Activated CD4-positive, alpha-beta T cell treated with anti-CD3 and anti-CD28 coated beads for 4 hours (primary cell): ENCODE measurements at places on chromosomes 3 and 15.
A peak's percentile ranks its signal among the peaks of the same experiment; 100 is the strongest.

- peak; percentile 24 for DNase-seq
These were observed 210.4 kb downstream of the NECTIN3 start for GRCh38 chr3:111282024-111282423.

DNA sequence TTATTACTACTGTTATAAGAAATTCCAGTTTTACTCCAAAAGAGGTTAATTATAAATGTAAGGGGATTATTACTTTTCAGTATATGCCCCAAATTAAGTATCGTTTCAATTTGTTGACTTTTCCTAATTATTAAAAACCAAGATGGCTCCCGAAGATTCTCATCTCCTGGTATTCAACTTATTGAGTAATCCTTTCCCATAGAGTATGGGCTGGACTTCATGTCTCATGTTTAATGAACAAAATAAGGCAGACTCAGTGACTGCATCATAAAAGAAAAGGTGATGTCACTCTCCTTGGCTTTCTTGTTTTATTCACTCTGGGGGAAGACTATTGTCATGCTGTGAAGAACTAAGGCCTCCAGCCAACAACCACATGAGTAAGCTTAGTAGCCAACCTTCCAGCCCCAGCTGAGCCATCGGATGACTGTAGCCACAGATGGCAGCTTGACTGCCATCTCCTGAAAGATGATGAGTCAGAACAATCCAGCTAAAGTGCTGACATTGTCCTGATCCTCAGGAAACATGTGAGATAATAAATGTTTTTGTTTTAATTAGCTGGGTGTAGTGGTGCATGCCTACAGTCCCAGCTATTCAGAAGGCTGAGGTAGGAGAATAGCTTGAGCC is 17.3 kb downstream of the IGF2BP2 start:
- DNase-seq: no peak

DNA sequence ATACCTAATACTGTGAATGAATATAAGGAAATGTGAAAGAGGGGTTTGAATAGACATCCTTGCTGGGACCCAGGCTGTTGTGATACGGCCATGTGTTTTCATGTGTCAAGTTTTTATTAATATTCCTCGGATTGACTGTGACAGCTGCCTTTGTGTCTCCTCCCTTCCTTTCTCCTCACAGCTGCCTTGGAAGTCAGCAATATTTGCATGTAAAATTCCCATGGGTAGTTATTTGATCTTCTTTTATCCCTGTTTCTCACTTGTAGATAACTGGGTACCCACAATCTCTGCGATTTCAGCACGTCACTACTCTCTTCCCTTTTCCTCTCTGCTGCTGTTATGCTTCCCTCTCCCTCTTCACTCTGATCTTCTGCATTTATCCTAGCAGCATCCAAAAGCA is 9.4 kb downstream of the GPR156 start:
- DNase-seq: no peak

DNA sequence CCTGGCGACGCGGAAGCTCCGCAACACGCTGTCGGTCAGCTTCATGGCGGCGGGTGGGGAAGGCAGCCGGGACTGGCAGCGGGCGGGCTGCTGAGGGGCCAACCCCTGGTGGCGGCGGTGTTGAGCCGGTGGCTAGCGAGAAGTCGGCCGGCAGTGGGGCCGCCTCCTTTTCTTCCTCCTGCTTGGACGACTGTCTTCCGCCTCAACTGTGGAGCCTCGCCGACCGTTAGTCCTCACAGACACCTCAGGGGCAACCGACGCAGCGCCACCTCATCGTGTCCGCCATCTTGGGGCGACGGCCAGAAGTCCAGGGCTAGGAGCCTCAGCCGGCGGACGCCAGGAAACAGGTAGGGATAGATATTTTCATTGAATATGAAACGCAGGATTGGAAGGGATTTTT is 875.1 kb downstream of the NSUN3 start:
- DNase-seq: no peak

GRCh38 chr3:74021449-74021848 is 396.7 kb upstream of the PDZRN3 start:
- no peak for DNase-seq
